ENCODE measurements at places on chromosomes 6 and 20.

- DNase-seq: no peak
Measured at GRCh38 chr6:160679402-160679769, 15.3 kb upstream of the LPA start.

- DNase-seq: no peak
Measured at GRCh38 chr6:6482256-6482655, 106.3 kb upstream of the LY86 start.

DNA sequence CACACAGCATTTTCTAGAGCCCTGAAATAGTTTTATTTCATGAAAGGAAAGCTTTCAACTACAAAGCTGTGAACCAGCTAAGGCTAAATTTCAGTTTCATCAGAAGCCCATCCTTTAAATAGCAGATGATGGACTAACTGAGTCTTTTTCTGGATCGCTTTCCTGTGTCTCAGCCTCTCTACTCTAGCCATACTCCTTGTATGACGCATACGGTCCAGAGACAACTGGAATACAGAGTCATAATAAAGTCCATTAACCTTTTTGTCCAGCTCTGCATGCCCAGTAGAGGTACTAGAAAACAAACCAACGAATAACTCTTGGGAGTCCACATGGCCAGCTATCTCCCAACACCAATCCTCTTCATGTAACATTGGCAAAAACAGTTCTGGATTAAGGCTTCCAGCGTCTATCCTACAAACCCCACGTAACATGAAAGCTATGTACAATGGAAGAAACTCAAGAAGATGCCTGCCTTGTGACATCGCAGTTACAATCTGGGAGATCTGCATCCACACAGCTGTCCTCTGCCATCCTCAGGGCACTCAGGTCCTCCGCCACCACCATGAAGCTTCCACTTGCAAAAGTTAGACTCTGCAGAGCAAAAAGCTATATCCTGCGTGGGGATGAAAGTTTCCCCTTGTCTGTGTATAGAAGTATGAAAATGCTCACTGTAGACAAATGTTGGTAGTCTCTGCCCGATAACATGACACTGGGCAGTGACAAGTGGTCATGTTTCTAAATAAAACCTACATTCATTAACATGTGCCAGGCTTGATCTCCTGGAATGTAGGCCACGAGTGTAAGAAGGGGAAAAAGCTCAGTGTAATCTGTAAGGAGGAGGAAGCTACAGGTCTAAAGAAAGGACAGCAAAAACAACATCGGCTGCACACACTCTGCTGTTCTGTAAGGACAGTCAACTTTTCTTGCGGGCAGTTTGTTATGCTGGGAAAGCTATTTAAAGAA lies 360.4 kb downstream of the ESR1 start:
- DNase-seq: no peak

GRCh38 chr6:166540631-166541331 lies 45.7 kb downstream of the RAMACL start:
- DNase-seq: peak; percentile 19

DNA sequence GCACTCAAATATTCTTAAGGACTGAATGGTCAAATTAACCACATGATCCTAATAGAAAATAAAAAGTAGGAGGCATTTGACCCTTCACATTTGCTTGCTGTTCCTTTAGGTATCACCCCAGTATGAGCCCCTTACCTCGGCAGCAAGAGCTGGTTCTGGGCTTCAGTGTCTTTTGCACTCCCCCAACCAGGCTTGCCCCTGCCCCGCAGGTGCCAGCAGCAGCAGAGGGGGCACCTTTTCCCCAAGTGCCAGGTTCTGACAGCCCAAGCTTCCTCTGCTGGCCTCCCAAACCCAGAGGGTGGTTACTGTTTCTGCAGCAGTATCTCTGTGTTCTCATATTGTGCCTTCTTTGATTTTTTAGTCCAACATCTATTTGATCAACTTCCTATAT lies 23.2 kb downstream of the UBE2V1 start:
- DNase-seq: no peak

- DNase-seq: no peak
Measured at GRCh38 chr6:56387621-56388414, 140.4 kb upstream of the COL21A1 start.
